ENCODE measurements at places on chromosomes 7 and 10.

DNA sequence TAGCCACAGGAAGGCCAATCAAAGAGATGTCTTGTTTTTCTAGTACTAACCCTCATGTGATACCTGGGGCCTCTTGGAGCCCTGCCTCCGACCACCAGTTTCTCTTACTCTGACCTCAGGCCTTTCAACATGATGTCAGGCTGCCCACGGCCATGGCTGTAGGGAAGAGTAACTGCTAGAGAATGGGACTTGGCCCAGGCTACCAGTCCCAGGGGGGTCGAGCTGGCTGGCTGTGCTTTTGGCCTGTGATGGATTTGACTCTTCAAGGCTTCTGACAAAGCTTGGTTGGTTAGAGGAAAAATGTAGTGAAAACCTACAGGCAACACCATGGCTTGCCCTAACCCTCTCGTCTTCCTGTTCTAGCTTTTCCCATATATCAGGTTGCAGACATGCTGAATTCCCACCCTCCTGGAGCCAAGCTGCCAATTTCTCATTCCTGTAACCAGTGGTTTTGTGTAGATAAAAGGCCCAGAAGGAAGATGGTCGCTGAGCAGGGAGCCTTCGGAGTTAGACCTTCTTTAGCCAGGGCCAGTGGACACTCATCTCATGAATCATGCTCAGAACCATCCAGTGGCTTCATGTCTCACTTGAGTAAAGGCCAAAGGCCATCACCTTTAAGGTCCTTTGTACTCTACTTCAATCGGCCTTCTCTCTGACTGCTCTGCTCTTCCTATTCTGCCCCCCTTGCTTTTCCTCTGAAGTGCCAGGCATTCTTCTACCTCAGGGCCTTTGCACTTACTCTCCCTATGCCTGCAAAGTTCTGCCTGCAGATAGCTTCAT lies 19.7 kb downstream of the SUFU start:
- DNase-seq = peak; percentile 40

DNA sequence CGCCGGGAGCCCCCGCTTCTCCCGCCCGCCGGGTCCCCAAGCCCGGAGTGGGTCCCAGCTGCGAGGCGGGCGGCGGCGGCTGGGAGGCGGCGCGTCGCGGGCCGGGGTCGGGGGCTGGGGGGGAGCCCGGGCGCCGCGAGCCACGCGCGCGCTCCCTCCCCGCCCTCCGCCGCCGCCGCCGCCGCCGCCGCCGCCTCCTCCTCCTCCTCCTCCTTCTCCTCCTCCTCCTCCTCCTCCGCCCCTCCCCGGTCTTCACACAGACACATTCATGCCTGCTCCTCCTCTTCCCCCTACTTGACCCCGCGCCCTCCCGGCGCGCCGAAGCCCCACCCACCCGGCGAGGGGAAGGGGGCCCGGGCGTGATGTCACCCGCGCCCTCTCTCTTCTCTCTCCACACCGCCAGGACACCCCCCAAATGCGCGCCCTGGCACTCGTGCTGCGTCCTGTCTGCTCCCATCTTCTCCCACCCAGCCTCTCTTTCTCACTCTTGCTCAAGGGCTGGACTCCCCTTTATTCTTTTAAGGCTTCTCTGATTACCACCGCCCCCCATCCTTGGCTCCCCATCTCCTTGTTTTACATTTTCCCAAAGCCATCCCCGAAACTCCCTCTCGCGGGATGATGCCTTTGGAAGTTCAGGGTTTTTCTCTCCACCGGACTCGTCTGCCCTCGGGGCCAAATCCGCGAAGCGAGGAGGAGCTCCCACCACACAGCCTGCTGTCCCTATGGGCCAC lies 967 bp upstream of the GLI3 start:
- peak; percentile 53 for DNase-seq

DNA sequence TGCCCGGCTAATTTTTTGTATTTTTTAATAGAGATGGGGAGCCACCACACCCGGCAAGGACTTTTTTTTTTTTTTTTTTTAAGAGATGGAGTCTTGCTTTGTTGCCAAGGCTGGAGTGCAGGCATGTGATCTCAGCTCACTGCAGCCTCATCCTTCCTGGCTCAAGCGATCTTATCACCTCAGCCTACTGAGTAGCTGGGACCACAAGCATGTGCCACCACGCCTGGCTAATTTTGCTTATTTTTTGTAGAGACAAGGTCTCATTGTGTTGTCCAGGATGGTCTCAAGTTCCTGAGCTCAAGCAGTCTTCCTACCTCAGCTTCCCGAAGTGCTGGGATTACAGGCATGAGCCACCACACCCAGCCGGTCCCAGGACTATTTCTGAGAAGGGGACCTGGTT lies 9.3 kb upstream of the MCU start:
- no peak for DNase-seq

DNA sequence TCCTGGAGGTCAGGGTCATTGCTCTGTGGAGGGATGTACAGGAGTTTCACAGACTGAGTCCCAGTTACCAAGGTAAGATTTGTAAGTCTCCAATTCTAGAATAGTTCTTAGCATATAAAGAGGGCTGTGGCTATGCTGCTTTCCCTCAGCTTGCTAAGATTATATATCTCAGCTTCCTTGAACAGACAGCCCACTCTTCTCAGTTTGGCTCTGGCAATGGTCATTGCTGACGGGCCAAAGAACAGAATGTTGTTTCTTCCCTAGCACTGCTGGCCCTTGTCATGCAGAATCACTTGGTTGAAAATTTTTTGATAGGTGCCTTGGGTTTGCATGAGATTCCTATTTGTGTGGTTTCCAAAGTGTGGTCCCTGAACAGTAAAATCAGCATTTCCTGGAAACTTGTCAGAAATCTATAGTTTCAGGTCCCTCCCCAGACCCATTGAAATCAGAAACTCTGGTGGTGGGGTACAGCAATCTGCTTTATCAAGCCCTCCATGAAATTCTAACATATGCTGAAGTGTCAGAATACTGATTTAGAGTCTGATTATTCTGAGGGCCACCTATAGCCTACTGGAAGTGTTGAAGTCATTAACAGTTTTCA lies 38.2 kb downstream of the NRBF2 start:
- DNase-seq = no peak

DNA sequence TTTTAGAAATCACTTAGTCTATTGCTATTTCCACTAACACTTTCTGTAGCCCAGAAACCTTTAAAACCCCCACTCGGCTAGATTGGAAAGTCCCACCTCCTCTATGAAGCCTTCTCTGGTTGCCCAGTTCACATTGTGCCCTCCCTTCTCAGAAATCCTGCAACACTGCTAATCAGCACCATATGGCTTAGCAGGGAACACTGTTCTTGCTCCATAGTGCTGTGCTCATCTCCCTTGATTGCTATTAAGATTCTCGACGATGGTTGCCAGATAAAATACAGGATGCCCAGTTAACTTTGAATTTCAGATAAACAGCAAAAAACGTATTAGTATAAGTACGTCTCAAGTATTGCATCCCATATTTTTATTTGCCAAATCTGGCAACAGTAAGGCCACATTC lies 40.1 kb upstream of the XPNPEP1 start:
- no peak for DNase-seq

- DNase-seq = no peak
Measured at GRCh38 chr7:44681645-44682044, 67.0 kb upstream of the ZMIZ2 start.

- DNase-seq = no peak
Measured at GRCh38 chr7:112987171-112987570, 99.5 kb downstream of the GPR85 start.

DNA sequence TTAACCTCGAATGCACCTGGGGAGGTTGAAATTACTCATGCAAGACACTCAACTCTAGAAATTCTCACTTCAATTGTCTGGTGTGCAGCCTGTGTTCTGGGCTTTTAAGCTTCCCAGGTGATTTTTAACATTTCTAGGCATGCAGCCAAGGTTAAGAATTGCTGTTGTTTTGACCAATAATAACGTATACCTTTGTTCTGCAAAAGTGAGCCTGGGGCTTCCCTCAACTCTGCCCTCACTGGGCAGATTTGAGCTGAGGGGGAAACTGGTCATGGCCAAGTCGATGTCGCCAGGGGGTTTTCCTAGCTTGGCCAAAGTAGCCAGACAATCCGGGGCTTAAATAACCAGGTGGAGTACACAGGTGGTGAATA lies 568 bp downstream of the PRSS2 start:
- no peak for DNase-seq

DNA sequence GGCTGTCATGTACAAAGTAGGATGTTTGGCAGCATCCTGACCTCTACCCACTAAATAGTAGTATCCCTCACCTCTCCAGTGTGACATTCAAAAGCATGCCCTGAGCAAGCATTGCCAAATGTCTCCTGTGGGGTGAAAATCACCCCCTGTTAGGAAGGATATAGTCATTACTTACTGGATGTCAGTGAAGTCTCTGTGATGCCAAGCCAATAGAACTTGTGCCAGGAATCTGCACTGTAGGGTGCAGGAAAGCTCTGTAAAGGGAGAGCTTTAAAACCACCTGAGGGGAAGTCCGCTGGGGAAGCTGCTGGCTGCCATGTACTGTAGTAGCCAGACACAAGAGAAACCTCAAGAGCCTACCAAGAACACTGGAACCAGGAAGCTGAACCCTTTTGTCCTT lies 170.7 kb upstream of the DKK1 start:
- no peak for DNase-seq

DNA sequence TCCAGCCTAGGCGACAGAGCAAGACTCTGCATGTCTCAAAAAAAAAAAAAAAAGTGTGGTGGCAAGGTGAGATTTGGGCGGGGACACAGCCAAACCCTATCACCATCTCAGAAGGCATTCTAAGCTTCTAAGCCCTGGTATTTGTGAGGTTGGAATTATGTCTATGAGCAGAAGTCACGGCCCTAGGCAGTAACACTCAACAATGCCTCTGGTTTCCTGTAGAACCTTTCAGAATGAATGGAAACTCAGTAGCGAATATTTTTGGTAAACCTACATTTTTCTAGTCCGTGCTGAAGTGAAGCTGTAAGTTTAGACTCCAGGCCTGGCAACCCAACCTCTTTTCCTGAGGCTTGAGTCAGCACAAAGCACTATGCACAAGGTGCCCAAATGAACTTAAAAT lies 88.3 kb downstream of the FAM107B start:
- no peak for DNase-seq

DNA sequence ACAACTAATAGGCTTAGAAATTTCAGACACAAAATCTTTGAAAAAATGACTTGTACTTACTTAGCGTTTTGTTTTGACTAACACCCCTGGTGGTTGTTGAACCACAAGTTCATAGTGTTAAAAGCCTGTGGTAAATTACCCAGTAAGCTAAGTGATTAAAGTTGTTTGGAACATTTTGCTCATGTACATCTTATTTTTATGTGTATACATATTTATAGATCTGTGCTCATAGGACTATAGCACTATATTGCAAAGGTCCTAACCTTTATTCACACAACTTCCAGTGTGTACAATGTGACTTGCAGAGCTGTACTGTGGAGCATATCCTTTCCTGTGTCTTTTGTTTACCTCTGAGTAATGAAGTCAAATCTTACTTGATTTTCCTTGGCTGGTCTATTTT lies 79.6 kb downstream of the BMPR1A start:
- no peak for DNase-seq

- DNase-seq = no peak
Measured at GRCh38 chr10:131437556-131438475, 126.3 kb upstream of the TCERG1L start.

GRCh38 chr7:98907570-98907969 lies 29.2 kb downstream of the TRRAP start:
- DNase-seq = no peak

DNA sequence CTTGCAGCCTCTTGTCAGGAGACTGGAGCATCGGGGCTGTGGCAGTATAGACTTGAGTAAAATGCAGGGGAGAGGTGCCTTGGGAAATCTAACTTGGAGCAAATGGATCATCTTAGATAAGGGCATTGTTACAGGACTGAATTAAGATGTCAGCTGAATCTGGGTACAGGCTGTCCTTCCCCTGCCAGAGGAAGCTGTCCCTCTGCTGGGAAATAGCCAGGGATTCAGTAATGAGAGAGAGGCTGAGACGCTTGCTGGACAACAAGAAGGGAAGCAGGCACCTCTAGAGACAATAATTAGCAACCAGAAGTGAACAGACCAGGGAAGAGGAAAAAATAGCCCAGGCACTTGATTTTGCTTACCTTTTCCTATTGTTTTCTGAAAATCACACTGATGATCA lies 20.7 kb upstream of the RAPGEF5 start:
- DNase-seq = no peak

DNA sequence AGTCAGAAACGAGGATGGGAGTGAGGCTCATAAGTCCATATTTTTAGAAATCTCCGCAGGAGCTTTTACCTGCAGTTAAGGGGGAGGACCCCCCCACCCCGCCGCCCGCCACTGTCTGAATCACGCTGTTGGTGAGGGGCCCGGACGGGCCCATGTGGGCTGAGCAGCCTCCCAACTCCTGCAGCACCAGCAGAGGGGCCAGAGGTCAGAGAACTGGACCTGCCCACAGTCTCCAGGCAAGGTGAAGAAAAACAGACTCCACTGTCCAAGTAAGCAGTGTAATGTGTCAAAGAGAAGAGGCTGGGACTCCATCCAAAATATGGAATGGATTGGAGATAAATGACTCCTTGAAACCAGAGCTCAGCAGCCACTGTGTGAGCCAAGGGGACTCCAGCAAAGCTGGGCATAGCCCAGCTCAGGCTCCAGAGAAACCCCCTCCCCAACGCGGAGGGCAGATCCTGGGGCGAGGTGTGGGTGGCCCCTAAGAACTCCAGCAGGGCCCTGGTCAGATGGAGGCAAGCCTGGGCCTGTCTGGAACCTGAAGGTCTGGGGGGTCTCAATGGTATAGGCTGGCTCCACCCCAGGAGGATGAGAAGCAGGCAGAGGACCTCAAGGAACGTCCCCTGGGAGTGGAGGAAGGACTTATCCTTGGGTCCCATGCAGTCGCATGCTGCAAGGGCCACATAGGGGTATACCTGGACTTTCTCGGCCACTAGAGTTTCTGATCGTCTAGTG lies 128.5 kb upstream of the TNS3 start:
- DNase-seq = peak; percentile 21

GRCh38 chr10:78284381-78284780 lies 250.7 kb downstream of the RPS24 start:
- DNase-seq = no peak

GRCh38 chr7:149635561-149636329 lies 137.6 kb downstream of the ZNF467 start:
- no peak for DNase-seq

DNA sequence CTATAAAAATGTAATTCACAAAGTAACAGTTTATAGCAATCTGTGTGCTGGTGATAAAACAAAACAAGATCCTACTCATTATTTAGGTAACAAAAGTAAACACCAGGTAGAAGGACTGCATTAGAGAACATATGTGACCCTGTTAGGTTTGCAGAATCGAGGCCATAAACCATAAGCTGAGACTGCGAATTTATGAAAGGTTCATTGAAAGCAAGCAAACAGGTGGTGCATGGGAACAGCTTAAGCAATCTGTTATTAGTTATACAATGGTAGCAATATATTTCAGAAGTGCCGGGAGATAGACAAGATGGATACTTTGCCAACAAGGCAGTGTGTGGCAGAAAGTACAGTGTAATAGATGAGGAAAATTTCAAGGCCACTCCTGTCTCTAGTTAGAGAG lies 23.5 kb upstream of the FAM133B start:
- DNase-seq = no peak

DNA sequence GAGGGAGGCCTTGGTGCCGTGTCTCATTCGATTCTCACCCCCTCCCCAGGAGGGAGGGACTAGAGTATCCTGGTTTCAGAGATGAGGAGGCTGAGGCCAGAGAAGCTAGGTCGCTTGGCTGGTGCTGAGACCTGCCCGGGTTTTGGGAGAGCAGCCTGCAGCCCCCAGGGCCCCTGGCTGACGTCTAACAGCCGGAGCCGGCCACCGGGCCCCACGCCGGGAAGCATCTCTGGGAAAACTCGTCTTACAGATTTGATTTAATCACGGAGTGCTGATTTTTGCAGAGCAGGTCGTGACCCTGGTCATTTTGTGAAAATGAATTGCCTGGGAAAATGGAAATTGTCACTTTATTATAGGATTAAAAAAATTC lies 97.5 kb downstream of the MICALL2 start:
- DNase-seq = no peak

- DNase-seq = no peak
Measured at GRCh38 chr10:10551596-10552301, 465.9 kb upstream of the CELF2 start.

All from NCI-H226 (cell line).